ENCODE measurements at places on chromosomes 7 and 10.

GRCh38 chr10:124896751-124897150, 45.2 kb upstream of the ZRANB1 start:
- DNase-seq, result no peak

GRCh38 chr7:5284304-5285281, 1.9 kb downstream of the SLC29A4 start:
- DNase-seq, result no peak

DNA sequence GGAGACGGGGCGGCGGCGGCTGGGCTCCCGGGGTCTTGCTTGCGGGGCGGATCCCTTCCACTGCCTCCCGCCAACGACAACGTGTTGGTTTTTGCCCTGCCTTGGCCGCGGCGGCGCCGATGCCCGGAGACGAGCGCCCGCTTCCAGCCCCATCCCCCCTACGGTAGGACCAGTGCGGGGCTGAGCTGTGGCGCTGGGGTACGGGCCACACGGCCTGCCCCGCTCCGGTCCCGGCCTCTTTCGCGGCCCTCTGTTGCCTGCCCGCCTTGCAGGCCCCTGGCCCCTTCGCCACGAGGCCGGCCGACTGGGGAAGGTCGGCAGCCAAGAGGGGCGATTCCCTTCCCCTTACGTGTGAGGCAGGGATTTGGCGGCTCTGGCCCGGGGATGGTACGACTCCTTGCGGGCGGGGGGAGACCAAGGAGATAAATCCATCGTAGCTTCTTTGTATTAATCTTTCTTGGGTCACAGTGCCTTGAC, 488 bp downstream of the EIF4H start:
- no peak for DNase-seq

DNA sequence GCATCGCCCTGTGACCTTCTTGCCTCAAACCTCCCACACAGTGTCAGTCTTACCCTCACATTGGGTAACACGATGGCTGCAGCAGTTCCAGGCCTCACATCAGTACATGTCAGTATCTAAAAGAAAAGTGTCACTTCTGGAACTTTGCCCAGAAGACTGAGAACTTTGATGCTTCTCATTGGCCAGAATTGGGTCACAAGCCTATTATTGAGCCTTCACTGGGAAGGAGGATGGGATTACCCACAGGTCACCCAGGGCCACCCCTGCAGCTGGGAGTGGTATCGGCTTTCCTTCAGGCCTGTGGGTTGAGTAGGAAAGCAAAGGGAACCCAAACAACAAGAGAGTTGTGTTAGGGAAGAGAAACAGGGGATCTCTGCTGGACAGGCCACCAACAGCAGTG, 111.5 kb downstream of the NPY start:
- DNase-seq, result no peak

DNA sequence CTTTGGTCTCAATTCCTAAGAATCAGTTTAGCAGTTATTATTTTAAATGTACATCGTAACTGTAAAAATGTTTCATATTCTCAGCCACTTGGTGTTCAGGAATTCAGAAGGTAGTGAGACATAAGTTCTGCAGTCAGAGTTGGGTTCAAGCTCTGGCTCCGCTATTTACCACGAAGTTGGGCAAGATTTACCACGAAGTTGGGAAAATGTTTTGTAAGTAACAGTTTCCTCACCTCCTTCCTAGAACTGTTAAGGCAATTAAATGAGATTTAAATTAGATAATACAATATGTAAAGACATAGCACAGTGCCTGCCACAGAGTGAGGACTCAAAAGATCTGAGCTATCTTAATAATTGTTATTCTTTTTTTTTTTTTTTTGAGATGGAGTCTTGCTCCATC, 16.3 kb upstream of the ABLIM1 start:
- DNase-seq, result no peak

DNA sequence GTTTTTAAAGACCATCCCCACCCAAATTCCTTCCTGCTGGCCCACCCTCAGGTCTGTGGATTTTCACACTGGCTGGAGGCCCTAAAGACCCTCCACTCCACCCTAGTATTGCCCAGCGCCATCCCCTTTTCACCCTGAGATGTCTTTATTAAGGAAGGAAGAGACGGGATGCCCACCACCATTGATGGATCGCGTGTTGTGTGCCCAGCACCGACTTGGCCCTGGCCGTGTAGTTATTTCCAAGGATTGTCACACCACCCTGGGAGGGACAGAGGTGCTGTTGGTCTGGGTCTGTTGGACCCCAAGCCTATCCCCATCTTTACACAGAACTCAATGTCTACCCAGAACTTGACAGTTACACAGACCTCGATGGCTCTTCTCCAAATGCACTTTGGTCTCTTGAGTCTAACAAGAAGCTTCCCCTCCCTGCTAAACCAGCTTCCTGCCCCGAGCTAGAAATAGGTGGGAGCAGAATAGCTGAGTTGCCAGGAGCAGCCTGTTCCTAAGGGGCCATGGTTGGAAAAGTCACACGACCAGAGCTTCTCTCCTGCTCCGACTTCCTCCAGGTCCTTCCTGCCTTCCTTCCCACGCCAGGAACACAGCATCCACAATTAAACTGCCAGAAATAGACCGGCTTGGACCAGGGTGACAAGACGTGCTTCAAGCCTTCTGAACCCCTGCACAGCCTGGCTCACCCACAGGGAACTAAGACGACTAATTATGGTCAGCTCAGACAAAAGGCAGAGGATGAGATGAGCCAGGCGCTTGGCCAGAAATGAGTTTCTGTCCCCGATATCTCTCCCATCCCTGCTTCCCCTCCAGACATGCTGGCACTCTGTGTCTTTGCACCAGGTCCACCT, 139.5 kb upstream of the CHST15 start:
- peak; percentile 26 for DNase-seq

DNA sequence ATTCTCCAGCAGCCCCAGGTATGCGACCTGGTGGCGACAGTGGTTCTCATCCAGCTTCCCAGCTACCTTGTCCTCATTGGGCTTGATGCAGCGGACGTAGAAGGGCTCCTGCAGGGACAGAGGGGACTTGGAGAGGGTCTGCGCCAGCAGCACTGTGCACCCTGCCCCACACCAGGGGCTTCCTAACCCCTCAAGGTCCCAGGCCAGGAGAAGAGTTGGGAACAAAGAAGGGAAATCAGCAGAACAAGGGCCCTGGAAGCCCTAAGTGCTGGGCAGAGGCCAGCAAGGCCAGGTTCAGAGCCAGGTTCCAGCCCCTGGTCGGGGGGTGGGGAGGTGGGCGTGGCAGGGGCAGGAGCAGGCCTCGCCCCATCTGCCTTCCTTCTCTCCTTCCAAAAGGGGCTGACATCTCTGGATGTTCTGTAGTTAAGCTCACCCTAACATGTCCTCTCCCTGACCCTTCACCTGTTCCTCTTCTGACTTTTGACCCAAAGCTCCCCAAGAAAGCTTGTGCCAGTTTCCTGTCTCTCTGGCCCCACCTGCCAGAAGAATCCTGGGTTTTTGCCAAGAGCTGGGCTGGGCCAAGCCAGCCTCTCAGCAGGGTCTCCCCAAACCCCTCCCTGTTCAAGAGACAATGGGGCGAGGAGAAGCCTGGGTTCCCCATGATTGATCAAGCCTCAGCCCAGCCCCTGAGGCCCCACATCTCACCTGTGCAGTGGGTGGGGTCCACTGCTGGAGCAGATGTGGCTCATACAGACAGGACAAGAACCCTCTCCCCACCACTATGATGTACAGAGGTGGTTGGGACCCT, 11.9 kb downstream of the MYO1G start:
- DNase-seq, result no peak

DNA sequence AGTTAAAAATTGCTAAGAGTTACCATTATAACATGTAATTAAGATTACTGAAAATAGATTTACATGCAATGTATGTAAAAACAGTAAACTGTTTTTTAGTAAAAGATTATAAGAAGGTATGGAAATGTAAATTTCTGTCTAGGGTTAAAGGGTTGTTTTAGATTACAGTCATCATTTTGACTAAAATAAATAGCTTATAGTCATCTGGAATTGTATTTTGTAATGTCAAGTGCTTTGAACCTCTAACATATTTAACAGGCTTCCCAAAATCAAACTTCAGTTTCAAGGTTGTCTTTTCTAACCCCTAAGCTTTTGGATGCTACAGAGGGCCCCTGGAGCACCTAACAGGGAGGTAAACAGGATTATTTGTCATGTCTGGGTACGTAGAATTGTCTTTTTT, 35.0 kb upstream of the ZNF746 start:
- DNase-seq, result no peak

DNA sequence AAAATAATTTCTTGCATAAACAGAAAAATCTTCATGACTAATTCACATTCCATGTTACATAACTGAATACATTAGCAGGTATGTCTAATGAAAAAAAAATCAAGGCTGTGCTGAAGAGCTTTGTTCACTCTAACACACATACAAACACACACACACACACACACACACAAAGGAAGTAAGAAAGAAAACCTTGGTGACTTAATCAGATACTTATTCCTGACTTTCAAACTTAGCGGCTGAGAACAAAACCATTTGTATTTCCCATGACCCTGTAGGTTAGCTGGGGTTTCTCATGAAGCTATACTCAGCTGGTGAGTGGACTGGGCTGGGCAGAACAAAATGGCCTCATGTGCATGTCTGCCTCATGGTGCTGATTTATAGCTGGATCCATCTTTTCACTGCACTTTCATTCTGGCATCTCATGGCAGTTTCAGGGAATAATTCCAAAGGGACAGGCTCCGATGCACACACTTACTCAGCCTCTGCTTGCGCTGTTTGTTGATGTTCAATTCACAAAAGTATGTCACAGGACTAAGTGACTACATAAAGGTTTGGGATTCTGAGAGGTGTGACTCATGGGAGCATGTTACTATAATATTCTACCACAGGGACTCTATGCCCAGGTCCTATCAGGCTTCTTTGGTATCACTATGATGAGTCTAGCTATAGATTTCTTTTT, 161.2 kb downstream of the PCLO start:
- DNase-seq, result no peak

GRCh38 chr10:48473704-48474103, 131.2 kb downstream of the ARHGAP22 start:
- DNase-seq, result no peak

DNA sequence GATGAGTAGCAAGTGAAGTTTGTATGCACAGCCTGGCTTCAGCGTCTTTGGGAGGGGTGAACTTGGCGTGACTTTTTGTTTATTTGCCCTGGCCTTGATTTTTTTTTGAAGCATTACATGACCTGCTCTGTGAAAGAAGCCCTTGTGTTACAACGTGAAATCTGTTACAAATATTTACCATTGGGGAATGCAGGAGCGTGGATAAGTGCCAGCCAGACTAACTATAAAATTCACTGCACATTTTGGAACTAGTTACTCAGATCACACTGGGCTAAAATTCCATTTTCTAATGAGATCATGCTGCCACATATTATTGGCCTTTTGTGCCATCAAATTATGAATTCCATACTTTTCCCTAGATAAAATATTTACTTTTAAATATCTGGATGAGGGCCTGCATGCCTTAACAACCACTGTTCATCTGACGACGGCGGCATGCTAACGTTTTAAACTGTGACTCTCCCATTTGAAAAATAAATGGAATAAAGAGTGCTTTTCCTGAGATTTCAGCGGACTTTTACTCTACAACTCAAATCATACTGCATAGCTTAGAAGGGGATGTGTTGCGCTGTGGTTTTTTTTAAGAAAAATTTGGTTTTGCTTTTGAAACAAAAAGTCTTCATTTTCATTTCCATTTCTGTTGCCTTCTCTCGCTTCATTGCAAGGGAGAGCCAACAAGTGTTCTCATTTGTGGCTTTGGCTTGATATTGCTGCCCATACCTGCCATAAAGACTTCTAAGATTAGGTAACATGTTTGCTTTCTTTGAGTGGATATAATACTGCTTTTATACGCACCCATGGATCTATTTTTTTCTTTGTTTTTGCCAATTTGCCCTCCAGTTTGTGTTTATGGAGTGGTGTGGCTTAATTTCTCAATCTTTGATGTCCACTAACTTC, 352.2 kb downstream of the TFEC start:
- no peak for DNase-seq

DNA sequence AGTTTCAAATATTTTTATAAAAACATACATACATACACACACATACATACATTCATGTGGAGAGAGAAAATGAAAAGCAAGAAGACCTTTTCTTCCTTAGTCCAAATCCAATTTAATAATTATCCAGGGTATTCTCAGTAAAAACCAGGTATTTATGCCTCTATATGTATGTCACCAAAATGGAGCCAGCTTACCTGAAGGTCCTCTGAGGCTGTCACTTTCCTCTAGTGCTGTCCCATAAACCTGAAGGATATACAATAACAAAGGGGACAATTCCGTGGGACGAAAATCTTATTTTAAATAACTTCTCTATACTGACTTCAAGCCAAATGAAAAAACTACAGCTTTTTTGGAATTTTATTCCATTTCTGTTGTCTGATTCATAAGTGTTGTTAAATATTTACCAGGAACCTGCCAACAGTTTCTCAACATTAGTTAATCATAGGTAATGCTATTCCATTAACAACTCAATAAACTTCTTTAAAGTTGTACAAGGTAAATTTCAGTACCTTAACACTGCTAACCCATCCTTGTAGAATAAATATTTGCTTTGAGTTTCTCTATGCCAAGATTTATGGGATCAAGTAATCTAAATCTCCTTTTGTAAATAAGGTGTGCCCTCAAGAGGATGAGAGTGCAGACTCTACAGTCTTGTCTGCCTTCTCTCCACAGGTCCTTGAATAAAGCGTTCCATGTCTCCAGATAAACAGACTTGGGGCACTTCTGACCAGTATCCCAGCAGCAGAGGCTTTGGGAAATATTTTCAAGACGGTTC, 260.3 kb downstream of the AHR start:
- DNase-seq, result no peak

DNA sequence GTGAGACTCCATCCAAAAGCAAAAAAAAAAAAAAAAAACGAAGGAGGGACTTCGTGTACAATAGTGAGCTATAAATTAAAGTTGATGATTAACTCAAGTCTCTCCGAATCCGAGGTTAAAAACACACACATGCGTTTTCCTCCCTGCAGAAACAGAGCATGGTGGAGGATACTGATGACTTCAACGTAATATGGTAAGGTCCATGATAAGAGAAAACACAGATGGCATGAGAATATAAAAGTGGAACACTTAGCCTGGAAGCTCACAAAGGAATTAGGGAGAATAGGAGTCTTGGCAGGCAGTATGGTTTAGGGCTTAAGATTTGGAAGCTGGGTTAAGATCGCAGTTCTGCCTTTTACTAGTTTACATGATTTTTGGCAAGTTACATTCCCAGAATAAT, 20.1 kb upstream of the GSTK1 start:
- DNase-seq, result no peak

- DNase-seq, result no peak
Measured at GRCh38 chr7:112723416-112723815, 66.8 kb downstream of the TMEM168 start.

DNA sequence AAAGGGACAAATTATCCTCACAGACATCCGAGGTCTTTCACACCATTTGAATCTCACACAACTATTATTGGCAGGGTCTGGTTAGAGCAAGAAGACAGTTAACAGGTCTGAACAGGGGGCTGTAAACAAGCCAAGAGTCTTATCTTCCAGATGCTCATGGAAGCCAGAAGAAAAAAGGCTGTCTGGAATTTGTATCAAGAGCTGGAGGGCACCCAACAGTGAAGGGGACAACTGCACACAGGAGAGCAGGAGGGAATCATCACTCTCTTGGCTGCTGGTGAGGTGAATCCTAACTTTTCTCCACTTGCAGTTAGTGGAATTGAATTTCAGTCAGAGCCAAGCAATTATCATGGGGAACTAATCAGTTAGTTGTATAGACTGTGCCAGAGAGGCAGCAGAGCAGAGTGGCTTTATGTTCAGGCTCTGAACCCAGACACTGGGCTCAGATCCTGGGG, 880.2 kb upstream of the AUTS2 start:
- DNase-seq, result no peak

- no peak for DNase-seq
Measured at GRCh38 chr10:16964576-16965343, 147.5 kb upstream of the RSU1 start.
